ENCODE measurements at places on chromosomes 6 and 20.

GRCh38 chr6:86706449-86706848 is 230.9 kb upstream of the HTR1E start:
- DNase-seq, result no peak

DNA sequence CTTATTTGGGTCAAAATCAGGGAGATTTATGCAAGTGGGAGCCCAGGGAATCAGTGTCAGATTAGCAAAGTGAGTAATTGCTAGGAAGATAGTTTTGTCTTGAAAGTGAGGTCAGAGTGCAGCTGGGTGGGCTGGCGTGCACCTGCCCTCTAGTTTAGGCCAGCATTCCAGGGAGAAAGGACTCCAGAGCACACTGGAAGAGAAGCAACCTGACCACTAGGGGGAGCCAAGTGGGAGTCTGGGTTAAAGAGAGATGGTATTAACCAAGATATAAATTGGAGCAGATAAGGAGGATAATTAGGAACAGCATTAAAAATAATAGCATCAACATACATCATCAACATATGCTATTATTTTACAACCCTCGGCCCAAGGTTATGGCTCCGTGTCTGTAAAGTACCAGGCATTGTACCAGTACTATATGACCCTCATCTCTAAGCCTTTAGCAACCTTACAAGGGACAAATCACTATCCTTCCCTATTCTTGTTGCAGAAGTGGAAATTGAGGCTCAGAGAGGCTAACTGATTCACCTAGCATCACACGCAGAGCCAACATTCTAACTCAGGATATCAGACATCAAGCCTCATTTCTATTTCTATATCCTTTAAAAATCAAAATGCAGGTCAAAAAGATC is 57.8 kb downstream of the SLC2A10 start:
- DNase-seq, result peak; percentile 41

DNA sequence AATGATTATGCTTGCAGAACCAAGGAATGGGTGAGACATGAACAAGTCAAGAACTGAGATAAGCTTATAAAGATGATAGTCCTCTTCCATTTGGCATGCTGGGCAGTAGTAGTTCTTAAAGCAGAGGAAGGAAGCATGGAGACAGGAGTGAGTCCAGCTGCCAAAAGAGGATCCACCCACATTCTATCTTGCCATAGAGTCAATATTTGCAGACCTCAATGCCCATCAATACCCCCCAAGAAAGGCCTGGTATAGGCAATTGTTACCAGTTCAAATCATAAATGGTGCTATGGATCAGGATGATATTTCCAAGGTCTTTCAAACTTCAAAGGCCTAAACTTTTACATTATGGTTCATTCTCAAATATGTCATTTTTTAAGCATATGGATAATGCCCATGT is 4.8 kb downstream of the ARHGAP18 start:
- DNase-seq, result no peak

DNA sequence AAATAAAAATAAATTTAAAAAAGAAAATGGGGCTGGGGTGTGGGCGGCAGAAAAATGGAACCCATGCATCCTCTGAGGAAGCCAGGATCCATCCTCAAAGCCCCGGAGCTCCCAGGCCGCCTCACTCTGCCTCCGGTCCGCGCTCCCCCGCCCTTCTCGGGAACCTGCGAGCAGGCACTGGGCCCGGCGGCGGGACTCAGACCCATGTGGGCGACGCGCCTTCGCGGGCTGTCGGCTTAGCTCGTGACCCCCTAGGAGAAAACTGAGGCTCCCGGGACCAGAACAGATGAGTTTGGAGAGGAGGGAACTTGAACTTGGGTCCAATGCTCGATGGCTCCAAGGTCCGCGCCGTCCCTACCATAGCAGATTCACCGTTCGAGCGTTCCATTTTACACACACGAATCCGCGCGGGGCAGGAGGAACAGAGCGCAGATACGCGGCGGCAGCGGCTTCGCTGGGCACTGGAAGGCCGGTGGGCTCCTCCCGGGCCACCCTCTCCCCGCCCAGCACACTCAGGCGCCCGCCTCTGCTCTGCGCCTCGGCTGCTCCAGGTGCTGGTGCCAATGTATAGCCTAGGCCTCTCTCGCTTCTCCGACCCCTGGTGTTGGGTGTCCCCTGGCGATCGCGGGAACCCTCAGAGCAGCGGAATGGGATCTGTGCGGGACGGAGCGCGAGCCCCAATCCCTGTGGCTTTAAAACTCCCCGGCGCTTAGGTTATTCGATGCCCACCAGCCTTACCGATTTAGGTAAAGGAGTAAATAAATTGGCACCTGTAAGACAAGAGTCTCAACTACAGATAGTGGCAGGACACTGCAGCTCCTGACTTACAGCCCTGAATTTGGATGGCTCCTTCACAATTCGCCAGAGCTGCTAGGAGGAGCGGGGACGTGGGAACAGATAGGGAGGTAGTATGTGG is 39.2 kb downstream of the DPPA5 start:
- no peak for DNase-seq

- DNase-seq, result no peak
Measured at GRCh38 chr20:40286975-40287531, 402.0 kb downstream of the MAFB start.

GRCh38 chr20:58997141-58997770 is 9.8 kb downstream of the CTSZ start:
- no peak for DNase-seq

DNA sequence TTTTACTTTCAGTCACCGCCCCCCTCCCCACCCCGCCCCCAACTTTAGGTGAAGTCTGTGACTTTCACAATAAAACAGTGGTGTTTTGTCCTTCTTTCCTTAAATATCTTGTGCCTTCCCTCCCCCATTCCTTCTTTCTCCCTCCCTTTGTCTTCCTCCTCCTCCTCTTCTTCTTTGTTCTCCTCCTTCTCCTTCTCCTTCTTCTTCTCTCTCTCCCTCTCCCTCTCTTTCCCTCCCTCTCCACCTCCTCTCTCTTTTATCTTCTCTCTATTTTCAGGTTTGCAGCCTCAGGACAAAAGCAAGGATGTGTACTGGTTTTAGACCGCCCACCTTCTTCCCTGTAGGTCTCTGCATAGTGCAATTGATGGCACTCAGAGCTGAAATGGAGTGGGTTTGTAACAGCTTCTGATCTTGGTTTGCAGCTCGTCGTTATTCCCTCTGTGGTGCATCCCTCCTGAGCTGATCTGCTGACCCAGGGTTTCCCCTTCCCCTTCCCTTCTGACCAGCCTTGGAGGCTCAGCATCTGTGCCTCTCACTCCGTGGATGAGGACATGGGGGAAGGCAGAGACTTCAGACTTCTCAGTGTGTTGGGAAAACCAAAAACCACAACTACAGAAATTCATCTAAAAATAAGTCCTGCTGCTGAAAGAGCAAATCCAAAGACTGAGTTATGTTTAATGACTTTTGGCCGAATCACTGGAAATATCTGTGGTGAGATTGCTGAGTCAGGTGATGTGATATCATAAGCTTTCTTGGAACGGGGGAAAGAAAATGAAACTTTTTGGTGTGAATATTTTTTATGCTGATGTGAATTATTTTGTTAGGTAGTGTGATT is 6.9 kb downstream of the VGLL2 start:
- no peak for DNase-seq
